ENCODE measurements at places on chromosomes 2 and 18. TPM values are rescaled to one million over a fixed set of nuclear protein-coding genes. Genes with fewer than 3 reads are reported as not detected.

GRCh38 chr2:180778291-180778690 is 202.1 kb upstream of the UBE2E3 start:
- H3K4me3 ChIP-seq, result no peak overlapping the region
- DNase-seq, result no peak
- H3K4me1 ChIP-seq, result no peaks in the 10 kb centered on the region
- H3K36me3 ChIP-seq, result no peaks in the 10 kb centered on the region
- H3K27ac ChIP-seq, result no peak overlapping the region

DNA sequence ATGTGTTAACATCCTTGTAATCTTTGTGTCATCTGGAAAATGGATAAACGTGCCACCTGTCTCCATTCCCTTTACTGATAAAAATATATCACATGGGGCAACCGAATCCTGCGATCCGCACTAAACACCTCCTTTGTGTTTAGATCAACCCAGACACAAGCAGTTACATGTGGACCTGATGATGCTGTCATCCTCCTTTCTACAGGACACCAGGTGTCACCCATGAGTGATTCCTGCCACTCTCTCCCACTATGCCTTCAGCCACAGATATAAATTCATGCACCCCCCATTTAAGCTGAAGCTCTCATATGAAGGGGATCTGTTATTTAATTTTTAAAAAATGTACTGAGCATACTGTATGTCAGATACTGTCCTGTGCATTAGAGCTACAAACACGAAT is 81.3 kb downstream of the VIT start:
- DNase-seq, result no peak
- H3K27me3 ChIP-seq, result no peaks in the 10 kb centered on the region
- H3K27ac ChIP-seq, result no peak overlapping the region
- H3K4me1 ChIP-seq, result no peaks in the 10 kb centered on the region

DNA sequence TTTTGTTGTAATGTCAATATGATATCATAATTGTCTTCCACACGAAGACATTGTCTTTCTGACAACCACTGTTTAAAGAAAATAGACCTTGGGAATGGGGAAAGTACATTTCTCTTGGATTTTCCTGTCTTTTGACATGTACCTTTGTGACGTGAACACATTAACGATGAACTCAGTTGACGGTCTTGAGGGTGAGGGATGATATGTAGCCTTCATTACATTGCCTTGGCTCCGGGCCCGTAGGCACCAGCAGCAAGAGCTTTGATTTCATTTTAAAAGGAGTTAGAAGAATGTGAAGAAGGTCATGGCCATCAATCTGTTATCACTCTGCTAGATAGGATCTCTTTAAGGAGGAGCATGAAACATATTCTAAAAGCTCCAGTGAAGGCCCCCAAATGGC is 80.9 kb downstream of the LYPD6B start:
- no peak for DNase-seq
- H3K4me3 ChIP-seq, result no peak overlapping the region
- no peaks in the 10 kb centered on the region for H3K27me3 ChIP-seq
- no peaks in the 10 kb centered on the region for H3K4me1 ChIP-seq
- no peak overlapping the region for H3K27ac ChIP-seq

TCF7L1 gene
- 23.2 TPM for total RNA-seq

RPL31 gene
- 1,376 TPM for total RNA-seq

LRRTM4 gene
- 0.40 TPM for total RNA-seq

All from esophagus muscularis mucosa (tissue), 4 donors.